Fibroblast of villous mesenchyme (primary cell): ENCODE measurements at places on chromosomes 1 and 21.

DNA sequence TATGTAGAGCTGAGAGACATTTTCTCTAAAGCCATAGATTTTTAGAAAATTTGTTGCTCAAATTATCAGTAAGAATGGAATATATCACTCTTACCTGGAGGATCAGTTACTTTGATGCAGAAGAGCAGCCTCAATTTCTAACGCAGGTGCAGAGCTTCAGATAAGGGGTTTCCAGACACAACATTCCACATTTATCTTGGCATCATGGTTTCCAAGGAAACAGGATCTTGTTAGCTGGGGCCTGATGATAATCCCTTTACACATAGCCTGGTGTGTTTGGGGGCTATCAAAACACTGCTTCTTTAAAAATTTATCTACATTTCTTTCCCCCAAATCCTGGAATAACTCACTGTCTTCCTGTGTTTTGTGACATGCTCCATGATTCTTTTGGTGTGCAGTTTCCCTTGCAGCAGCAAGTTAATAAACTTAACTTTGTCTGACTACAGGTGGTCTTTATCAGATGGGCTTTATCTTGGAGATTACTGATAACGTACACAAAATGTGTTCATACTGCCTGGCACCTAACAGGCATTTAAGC lies 2.7 kb upstream of the STX12 start:
- no peak for DNase-seq

GRCh38 chr1:201103666-201104065 lies 8.6 kb downstream of the CACNA1S start:
- DNase-seq = no peak

- DNase-seq = no peak
These were observed 22.7 kb downstream of the NDUFS5 start for GRCh38 chr1:39048745-39049370.

- no peak for DNase-seq
These were observed 9.0 kb downstream of the TSACC start for GRCh38 chr1:156347331-156347730.

DNA sequence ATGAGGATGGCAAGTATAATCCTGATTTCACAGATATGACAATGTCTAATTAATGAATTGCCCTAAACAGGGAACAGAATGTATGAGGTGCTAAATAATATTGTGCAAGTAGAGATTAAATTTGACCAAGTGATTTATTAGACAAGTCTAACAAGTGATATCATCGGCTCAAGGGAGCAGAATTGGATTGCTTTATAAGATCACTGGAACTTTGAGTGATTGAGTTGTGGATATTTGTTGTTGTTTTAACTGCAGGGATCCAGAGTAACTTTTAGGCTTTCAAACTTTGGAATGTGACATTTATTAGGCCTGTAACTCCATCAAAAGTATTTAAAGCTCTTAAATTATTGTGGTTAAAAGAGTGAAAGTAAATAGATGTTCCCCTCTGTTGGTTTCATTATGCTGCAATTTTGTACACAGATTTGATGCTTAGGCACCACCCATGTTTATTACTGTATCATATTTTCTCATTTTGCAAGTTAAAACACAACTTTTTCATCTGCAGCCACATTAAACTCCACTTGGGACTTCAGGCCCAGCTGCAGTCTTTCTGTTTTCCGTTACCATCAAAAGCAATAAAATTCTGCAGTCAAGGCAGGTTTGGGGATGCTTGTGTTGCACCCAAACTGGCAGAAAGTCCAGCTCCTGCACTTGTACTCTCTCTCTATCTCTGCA lies 206.6 kb downstream of the HLX start:
- peak; percentile 52 for DNase-seq

DNA sequence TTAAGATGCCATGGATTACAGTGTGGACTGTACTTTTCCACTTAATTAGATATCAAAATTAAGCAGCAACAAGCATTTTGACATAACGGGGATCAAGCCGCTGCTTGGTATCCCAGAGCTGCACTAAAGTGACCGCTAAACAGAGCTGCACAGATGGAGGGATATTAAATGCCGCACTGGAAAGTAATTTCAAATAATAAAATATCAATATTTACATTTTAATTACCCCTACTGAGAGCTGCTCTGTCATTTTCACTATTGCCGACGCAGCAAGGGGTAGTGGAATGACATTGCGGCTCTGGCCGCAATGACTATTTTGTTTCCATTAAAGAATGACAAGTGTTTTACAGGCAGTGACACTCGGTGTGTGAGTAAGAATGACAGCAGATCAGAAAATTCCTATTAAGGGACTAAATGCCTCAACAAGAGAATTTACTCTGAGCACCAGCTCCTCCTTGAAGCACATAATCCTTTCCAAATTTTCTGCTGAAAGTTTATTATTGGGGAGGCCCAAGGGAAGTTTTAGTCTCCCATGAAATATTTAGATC lies 109.1 kb upstream of the USH2A start:
- no peak for DNase-seq

- DNase-seq = no peak
These were observed 75.9 kb downstream of the GIPC2 start for GRCh38 chr1:78121710-78122109.

DNA sequence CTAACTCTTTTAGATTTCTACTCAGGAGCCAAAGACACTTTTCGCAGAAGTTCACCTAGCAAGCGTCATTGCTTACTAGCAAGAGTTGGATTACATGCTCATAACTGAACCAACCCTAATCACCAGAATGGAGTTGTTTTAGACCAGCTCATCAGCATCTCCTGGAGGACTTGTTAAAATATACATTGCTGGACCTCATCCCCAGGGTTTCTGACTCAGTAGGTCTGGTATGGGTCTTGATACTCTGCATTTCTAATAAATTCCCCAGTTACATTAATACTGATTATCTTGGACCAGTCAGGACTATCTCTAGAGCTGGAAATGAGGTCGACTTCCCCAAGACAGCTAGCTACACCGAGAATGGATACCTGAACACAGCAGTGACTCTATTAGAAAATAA lies 9.7 kb upstream of the PRDX6 start:
- DNase-seq = no peak
